ENCODE measurements at places on chromosomes 13 and 19.

DNA sequence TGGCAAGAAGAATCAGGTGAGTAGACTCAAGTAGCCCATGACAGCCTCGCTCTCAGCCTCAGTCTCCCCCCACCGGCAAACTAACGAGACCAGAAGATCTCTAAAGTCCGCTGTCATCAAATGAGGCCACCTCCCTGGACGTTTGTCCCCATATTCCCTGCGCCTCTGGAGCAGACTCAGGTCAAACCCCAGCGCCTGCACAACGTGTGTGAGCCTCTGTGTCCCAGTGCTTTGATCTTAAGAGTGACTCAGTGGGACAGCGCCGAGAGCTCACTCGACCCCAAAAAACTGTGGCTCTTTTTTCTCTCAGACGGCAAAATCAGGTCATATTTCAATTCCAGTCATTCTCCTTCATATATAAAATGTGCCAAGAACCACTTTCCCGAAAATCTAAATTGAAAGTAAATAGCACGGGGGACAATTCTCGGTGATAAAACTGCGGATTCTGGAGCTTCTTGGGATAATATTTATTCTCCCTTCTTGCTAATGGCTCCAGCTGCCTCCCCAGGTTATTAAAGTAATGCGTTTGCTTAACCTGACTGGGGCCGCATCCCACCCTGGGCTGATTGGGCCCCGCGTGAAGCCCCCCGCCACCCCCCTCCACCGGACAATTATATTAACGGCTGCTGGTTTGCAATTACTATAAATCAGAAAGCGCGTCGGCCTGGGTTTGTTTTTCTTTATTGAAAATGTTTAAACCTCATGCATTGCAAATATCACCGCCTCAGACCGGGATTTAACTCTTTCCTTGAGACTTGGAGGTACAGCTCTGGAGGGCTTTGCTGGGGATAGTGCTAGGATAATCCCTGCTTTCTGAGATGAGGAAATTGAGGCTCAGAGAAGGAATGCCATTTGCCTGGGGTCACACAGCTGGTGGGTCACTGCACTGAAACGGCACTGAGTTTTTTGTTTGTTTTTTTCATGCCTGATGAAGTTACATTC is 37.5 kb upstream of the ZNRF4 start:
- no peak for DNase-seq

- no peak for DNase-seq
Observed at GRCh38 chr13:38590796-38591507, 95.9 kb upstream of the FREM2 start.

GRCh38 chr19:46617601-46618000 is 7.3 kb downstream of the PTGIR start:
- no peak for DNase-seq

GRCh38 chr19:49488046-49488862 is 846 bp downstream of the RPL13A start:
- DNase-seq, result no peak

DNA sequence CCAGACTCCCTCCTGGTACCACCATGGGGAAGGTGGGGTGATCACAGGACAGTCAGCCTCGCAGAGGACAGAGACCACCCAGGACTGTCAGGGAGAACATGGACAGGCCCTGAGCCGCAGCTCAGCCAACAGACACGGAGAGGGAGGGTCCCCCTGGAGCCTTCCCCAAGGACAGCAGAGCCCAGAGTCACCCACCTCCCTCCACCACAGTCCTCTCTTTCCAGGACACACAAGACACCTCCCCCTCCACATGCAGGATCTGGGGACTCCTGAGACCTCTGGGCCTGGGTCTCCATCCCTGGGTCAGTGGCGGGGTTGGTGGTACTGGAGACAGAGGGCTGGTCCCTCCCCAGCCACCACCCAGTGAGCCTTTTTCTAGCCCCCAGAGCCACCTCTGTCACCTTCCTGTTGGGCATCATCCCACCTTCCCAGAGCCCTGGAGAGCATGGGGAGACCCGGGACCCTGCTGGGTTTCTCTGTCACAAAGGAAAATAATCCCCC is 505 bp upstream of the CEACAM5 start:
- DNase-seq, result no peak

GRCh38 chr19:14575428-14575980 is 3.6 kb upstream of the NDUFB7 start:
- no peak for DNase-seq

DNA sequence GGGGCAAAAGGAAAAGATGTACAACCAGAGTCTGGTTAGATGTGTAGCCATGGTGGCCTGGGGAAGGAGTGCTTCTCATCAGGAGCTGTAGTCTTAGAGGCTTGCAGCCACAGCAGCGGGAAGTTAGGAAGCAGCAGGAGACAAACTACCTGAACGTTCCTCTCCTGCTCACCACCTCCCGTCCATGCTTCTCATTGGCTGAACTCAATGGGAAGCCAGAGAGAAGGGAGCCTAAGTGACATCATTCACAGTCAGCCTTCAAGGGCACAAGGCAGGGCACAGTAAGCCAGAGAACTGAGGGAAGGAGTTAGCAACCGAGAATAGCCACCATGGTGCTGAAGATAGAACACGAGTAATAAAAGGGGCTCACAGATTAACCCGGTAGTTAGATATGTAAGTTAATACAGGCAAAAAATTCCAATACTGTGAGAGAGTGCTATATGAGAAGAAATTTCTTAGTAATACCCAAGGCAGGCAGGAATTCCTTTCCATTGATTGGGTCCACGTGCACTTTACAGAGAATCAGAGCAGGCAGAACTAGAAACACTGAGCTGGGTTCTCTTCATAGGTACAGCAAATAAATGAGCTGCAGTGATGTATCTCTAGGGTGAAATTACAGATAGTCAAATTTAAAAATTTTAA is 391.5 kb upstream of the DACH1 start:
- no peak for DNase-seq

GRCh38 chr13:109422161-109422560 is 364.2 kb downstream of the IRS2 start:
- peak; percentile 34 for DNase-seq

GRCh38 chr19:15621801-15622200 is 6.8 kb downstream of the CYP4F8 start:
- DNase-seq, result no peak

DNA sequence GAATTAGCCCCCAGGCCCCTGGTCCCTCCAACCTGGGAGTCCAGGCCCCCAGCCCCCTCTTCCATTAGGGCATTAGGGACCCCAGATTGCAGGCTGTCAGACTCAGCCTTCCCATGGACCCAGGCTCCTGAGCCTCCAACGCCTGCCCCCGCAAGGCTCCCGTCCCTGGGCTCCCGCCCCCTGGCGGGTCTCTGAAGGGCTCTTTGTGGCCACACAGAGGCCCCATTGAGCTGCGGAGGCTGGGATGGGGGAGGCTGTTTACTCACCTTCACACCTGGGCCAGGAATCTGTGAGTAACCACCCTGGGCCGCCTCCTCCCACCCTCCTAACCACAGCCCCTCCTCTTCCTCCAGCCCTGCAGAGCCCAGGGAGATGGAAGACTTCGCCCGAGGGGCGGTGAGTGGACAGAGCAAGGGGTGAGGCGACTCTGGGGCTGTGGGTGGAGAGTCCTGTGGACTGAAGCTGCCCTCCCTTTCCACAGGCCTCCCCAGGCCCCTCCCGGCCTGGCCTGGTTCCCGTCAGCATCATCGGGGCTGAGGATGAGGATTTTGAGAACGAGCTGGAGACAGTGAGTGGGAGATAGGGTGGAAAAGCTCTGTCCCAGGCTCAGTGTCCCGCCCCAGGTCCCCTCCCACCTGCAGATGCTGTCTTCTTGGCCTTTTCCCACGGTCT is 4.9 kb downstream of the ARHGEF1 start:
- DNase-seq, result no peak

DNA sequence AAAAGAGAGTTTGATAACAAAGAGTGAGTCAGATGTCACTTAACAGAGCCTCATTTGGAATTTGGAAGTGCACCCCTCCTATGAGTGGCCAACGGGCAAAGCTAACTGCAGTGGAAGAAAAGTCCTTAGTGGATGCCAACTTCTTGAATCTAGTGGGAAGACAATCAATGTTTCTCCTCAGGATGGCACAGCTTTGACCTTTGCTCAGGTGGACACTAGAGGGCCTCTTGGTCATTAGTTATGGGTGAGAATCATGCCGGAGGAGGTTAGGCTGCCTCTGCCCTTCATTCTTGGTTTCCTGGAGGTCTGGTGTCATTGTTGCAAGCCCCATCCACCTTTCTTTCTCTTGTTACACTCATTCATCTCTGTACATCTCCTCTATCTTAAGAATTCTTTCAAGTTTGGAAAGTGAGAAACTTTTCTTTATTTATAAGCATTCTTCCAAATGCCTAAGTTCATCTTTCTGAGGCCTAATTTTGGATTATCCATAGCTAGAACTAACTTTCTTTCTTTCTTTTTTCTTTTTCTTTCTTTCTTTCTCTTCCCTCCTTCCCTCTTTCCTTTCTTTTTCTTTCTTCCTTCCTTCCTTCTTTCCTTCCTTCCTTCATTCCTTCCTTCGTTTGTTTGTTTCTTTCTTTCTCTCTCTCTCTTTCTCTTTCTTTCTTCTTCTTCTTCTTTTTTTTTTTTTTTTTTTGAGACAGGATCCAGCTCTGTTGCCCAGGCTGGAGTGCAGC is 327.2 kb upstream of the TSHZ3 start:
- DNase-seq, result no peak

DNA sequence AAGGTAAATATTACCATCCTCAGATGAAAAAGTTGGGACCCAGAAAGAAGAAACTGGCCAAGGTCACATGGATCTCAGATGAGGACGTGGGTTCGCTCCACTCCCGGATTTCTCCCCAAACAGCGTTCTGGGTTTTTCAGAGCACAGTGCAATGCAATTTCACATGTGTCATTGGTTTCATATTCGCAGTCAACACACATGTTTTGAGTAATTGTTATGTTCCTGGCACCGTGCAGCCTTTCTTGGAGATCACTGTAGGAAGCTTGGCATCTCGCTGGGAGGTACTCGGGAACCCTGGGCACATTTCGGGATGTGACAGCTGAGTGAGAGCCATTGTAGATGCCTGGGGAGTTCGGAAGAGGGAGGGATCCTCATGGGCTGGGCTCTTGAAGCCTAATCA is 26.2 kb upstream of the CEBPG start:
- no peak for DNase-seq

DNA sequence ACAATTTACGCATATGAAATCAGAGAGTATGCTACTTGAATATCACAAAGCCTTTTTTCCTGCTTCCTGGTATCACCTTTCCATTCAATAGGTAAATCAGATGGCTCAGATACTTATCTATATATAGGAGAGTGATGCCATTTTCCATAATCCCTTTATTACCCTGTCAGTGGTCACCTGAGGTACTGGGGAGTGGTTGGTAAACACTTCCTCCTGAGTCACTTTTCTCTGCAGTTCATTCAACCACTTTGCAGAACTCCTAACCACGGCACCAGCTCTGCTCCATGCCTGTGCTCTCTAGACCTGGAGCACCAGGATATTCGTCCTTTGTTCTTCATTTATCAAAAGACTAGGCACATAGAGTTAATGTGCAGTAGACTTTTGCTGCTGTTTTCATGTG is 748.5 kb upstream of the KLHL1 start:
- no peak for DNase-seq

DNA sequence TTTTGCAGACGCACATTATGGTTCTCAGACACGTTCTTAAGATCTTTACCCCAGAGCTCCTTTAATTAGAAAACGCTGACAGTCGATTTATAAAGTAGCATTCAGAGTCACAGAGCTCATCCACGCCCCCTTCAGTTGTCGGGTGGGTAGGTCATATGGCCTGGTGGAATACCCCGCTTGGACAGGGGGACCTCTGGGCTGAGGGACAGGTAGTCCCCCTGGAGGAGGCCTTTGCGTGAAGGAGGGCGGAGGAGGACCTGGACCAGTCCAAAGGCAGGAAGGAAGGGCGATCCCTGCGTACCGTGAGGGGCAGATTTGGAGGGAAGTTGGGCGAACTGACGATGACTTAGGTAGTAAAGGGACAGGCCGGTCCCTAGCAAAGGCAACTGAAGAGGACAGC is 20.5 kb downstream of the VASP start:
- DNase-seq, result no peak

GRCh38 chr19:34323433-34324204 is 41.4 kb upstream of the GPI start:
- DNase-seq, result no peak

DNA sequence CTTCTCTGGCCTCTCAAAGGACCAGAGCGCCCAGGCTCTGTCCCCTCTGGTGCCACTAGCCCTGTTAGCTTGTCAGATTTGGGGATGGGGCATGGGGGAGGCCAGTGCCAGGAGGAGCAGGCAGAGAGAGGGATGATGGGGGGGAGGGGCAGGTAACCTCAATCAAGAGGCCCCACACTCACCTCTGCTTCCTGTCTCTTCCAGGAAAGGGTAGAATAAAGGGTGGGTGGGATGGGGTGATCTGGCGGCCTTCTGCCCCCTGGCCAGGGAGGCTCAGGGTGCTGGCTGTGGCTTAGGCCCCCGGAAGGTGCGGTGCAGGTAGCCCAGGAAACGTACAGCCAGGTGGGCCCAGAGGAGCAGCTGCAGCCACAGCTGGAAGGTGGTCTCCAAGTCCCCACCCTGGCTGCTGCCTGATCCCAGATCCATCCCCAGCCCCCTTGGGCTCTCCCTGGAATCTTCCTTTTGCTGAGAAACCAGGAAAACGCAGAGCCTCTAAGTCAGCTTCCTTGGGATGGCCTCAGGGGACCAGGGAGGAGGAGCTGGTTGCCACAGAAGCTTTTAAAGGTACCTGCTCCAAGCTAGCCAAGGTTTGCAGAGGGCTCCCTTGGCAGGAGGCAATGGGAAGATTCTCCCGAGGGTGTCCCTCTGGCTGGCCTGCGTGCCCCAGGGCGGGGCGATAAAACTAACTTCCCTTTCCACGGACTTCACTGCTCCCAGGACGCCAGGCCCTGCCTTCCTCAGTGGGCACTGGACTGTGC is 5.3 kb downstream of the PRKACA start:
- no peak for DNase-seq

GRCh38 chr13:32903720-32904119 is 112.5 kb upstream of the KL start:
- no peak for DNase-seq

DNA sequence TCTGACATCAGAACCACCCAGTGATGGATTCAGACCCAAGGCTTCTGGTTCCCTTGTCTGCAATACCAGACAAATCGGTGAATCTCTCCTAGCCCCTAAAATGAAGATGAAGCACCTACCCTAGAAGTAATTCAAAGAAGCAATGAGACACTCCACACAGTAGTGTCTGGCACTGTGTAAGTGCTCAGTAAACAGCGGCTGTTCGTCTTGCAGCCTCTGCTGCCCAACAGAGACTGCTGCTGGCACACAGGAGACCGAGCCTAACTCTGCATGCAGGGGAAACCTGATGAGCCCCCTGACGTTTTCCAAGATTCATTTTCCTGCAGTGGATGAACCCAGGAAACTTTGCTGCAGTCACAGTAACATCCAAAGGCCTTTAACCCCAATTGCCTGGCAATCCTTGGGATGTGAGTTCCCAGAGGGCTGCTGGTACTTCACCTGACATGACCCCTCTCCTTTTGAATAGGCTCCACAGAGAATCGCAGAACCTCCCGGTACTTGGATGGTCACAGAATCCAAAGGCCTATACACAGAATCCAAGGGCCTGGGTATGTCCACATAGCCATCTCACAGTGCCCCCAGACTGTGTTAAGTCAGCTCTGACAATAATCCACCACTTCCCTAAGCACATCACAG is 6.7 kb downstream of the MED26 start:
- DNase-seq, result no peak

GRCh38 chr19:40360708-40361241 is 12.3 kb downstream of the PLD3 start:
- no peak for DNase-seq

All from thymus (tissue), 14 donors.